Mesenteric fat pad (tissue), 1 donor: ENCODE measurements at places on chromosomes 3 and 15. TPM values are rescaled to one million over a fixed set of nuclear protein-coding genes. Genes with fewer than 3 reads are reported as not detected.

The LRRC2 gene
- total RNA-seq = 2.1 TPM

The HERC2 gene
- total RNA-seq = 62.2 TPM

DNA sequence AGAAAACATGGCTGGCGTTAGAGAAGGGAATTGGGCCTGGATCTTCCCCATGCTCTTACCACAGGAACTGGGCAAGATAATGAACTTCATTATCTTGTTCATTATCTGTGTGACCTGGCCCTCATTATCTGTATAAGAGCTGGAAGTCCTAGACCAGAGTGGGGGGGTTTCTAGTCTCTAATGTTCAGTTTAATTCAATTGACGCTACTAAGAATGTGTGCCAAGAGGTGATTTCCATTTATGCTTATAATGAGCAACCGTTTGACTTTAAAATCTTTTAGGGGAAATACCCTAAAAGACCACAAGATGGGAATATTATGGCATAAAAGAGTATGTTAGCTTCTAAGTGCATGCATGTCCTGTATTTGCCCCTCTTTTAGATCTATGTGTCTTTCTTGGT, 59.1 kb upstream of the CSTA start:
- no peak for DNase-seq

GRCh38 chr15:57403566-57404325, 27.4 kb downstream of the CGNL1 start:
- DNase-seq = no peak

DNA sequence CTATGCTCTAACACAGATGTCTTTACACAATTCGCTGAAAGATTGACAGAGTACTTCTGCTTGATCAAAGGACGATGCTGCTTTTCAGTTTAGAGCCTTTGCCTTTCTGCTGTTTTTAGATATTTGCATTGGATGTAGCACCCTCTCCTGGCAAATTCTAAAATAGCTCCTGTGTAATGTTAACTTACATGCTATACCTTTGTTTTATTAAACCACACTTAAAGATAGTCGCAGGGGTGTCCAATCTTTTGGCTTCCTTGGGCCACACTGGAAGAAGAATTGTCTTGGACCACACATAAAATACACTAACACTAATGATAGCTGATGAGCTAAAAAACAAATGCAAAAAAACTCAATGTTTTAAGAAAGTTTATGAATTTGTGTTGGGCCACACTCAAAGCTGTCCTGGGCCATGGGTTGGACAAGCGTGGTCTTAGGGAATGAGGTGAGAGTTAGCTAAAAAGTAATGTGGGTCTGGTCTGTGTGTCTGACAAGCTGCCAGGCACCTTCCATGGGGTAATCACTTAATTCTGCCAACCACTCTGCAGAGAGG, 62.9 kb downstream of the ATG7 start:
- DNase-seq = no peak

The SKOR1 gene
- total RNA-seq = 0.26 TPM
